ENCODE measurements at places on chromosomes 2 and 18.

- DNase-seq: no peak
Observed at GRCh38 chr18:12639990-12640880, 17.7 kb downstream of the SPIRE1 start.

- DNase-seq: no peak
Observed at GRCh38 chr2:151780938-151781337, 46.7 kb upstream of the NEB start.

DNA sequence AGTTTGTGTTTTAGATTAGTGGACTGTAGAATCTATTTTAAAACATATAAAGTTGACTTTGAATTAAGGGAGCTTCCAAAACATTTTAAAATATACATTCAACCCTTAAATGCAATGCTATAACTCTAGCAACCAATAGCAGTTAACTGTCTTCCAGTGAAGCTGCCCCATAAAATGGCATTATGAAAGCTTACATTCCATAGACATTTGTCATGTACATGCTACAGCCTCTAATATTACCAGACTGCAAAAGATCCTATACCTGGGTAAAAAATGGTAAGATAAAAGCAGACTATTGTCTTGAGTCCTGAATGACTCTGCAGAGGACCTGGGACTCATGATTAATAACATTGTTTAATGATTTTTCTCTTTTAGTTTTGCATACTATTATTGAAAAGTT is 489.4 kb downstream of the LRP1B start:
- no peak for DNase-seq

DNA sequence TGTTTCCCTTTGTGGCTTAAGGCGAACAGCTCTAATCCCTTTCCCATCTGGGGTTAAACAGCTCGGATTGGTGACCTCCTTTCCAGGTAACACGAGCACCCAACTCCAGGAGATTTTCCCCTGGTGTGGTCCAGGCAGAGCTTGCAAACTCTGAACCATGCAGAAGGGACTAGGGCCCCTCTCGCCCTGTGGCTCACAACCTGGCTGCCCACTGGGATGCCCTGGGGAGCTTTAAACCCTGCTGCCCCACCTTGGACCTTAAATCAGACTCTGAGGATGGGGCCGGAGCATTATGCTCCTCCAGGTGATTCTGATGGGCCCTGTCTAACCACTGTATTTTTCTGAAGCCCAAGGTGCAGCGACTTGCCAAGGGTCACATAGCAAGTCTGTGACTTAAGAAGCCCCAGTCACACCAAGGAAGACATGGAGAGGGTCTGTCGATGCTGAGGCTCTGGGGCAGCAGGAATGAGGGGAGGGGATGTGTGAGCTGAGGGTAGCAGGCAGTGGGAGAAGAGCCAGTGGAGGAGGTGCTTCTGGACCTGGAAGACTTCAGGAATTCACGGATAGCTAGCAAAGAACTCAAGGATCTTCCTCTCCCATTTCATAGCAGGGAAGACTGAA is 5.9 kb downstream of the ARID5A start:
- no peak for DNase-seq

Data from stimulated activated naive CD4-positive, alpha-beta T cell treated with Interleukin-2 at 50 U/mL for 16 hours (primary cell).